PC-9 (cell line): ENCODE measurements at places on chromosomes 6 and 20.

GRCh38 chr6:164135511-164136132 lies 721.1 kb downstream of the QKI start:
- DNase-seq, result no peak

DNA sequence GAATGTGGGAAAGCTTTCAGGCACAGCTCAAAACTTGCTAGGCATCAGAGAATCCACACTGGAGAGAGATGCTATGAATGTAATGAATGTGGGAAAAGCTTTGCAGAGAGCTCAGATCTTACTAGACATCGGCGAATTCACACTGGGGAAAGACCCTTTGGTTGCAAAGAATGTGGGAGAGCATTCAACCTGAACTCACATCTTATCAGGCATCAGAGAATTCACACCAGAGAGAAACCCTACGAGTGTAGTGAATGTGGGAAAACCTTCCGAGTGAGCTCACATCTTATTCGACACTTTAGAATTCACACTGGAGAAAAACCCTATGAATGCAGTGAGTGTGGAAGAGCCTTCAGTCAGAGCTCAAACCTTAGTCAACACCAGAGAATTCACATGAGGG lies 8.7 kb downstream of the ZNF165 start:
- no peak for DNase-seq

- peak; percentile 64 for DNase-seq
Observed at GRCh38 chr6:138307352-138307751, 70.4 kb upstream of the SMIM28 start.

DNA sequence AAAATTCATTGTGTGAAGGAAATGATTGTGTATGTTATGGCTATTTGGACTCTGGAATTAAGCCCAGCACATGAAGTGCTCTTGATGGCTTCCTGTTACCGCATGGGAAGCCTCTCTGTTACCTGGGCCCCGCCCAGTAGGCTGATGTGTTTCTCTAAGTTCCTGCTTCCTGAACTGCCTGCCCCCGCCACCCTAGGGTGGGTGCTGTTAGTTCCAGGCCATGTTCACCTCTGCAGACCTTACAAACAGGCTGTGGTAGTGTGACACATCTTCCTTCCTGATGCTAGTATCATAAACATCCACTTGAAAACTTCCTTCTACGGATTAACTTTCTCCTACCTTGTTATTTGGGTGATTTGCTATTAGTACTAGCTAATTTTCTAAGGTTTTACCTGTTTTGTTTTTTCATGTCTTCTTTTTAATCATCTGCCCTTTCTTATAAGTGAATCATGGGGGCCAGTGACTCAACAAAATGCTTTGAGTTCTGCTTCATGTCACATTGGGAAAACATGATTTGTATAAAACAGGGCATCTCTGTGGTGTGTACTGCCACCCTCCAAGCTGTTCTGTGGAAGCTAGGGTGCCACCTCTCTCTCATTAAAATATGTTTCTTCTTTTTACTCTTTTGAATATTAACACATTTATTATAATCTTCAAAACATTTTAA lies 40.6 kb downstream of the SH3BGRL2 start:
- peak; percentile 81 for DNase-seq

DNA sequence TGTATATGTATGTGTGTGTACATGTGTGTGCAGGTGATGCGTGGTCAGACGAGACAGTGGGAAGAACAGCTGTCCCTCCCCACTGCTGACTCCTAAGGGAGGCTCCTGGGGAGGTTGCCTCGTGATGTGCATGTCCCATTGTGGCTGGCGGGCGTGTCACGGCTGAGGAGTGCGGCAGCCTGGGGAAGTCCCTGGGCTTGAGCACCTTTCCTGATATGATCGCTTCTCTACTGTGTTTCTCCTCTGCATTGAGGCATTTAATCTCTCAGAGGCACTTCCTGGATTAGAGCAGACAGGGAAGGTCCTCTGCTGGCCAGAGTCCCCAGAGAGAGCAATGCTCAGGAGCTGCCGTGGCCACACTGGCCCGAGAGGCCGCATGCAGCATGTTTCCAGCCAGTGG lies 11.4 kb downstream of the NPBWR2 start:
- DNase-seq, result no peak

- peak; percentile 91 for DNase-seq
Observed at GRCh38 chr20:59010995-59011873, 4.2 kb upstream of the CTSZ start.

GRCh38 chr6:12185081-12185673 lies 105.0 kb upstream of the EDN1 start:
- DNase-seq, result peak; percentile 62

DNA sequence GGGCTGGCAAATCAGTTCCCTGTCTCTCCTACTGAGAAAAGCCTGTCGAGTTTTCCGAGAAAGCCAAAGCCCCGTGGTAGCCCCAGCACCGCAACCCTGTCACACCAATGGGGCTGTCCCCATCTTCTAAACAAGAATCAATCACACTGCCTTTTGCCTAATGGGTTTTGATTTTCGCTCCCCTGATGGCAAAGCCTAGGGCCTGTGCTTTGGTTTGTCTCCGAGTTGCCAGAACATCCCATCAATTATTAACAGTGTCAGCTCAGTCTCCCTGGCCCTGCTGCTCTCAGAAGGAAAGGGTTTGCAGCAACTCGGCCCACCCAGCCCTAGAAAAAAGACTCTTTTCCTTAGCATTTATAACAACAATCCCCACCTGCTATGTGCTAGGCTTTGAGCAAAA lies 4.2 kb downstream of the KCNB1 start:
- no peak for DNase-seq

DNA sequence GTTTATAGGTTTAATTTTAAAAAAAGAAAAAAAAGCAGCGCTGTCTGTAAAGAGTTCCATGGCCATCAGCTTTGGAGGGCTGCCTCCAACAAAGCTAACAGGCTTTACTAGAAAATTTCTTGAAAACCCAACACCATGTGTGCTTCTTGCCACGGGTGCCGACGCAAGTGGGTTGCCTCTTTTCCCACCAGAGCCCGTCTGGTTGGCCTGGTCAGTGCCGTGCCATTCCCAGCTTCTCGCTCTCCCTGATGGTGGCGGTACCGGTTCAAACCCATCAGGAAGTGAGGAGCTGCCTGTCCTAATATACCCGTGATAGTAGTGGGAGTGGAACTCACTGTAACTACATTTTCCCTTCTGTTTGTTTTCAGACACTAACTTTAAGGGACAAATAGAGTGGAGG lies 73.7 kb downstream of the CDH4 start:
- DNase-seq, result no peak

DNA sequence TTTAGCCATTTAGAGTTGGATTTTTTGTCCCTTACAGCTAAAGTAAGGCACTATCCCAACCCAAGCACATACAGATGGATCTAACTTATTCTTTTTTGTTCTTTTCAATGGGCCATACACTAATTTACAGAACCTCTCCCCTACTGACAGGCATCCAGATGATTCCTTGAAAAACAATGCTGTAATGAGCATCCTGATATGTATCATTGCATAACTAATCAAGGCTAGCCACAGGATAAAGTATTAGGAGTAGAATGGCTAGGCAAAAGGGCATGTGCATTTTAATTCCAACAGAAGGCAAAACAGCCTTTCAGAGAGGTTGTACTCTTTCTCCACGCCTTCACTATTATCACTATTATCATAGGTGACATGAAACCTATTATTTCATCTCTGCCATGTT lies 54.1 kb downstream of the ELOVL5 start:
- DNase-seq, result no peak

- DNase-seq, result no peak
Observed at GRCh38 chr20:25280051-25280573, 32.2 kb downstream of the PYGB start.

DNA sequence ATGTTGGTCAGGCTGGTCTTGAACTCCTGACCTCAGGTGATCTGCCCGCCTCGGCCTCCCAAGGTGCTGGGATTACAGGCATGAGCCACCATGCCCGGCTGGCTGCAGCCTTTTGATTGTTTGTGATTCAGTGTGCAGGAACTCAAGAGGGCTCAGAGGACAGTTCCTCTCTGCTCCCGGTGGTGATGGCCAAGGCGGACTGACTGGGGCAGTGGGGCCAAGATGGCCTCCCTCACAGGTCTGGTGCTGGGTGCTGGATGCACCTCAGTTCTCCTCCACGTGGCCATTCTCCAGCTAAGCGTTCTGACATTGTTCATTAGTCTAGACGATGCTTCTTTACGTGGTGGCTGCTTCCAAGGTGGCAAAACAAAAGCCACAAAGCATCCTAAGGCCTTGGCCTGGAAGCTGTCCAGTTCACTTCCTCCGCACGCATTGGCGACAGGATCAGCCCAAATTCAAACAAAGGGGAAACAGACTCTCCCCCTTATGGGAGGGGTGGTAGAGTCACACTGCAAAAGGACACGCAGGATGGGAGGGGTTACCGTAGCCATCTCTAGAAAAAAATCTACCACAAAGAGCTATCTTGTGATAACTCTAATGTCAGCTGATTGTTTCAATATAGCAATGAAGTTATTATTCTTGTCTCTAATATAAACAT lies 146.9 kb downstream of the FOXC1 start:
- DNase-seq, result no peak

GRCh38 chr6:129889580-129889979 lies 28.5 kb upstream of the TMEM244 start:
- DNase-seq, result peak; percentile 56

DNA sequence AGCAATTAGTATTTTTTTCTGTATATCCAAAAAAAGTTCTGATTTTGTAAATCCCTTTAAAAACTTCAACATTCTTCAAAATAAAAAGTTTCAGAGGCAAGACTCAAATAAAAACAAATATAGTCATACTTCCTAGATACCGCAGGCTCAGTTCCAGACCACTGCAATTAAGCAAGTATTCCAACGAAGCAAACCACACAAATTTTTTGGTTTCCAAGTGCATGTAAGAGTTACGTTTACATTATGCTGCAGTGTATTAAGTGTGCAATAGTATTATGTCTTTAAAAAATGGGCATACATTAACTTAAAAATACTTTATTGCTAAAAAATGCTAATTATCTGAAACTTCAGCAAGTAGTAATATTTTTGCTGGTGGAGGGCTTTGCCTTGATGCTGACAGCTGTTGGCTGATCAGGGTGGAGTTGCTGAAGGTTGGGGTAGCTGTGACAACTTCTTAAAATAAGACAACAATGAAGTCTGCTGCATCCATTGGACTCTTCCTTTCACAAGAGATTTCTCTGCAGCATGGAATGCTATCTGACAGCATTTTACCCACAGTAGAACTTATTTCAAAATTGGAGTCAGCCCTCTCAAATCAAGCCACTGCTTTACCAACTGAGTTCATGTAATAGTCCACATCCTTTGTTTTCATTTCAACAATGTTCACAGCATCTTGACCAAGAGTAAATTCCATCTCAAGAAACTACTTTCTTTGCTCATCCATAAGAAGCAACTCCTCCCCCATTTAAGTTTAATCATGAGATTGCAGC lies 46.0 kb downstream of the PHIP start:
- DNase-seq, result no peak

DNA sequence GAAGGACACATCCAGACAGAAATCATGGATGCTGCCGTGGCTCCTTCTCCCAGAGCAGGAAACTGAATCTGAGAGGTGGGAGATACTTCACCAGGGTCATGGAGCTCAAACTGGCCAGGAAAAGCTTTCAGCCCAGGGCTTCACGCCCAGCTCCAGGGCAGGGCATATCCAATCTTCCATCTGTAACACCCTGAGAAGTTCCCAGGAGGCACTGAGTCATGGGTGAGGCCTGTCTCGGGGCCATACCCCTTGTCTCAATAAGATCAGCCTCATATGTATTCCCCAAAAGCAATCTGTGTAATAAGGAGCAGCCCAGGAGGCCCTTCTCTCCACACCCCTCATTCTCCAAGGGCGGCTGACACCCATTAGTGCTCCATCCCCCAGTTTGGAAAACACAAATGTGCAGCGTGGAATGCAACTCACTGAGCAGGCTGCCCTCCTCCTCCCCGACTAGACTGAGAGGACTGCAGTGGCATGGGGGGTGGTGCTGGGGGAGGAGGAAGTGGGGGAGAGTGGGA lies 439.3 kb upstream of the SULF2 start:
- peak; percentile 61 for DNase-seq
